ENCODE measurements at places on chromosomes 2 and 18.
A peak's percentile ranks its signal among the peaks of the same experiment; 100 is the strongest.

DNA sequence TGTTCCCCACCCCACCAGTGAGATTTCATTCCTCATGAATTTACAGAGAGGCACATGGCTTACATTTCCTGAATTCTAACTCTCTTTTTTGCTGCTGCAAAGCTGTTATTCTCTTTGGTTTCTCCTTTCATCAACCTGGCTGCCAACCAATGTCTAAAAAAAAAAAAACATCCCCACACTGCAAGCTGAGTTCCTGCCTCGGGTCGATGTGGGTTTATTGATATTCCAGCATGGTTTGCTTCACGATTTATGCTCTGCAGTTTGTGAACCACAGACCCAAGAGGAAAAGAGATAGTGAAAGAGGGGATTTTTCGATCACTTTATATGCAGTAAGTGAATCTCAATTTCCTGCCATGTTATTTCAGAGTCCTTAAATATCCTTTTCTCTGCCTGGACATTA, 363.6 kb downstream of the LPIN1 start:
- DNase-seq, result no peak

DNA sequence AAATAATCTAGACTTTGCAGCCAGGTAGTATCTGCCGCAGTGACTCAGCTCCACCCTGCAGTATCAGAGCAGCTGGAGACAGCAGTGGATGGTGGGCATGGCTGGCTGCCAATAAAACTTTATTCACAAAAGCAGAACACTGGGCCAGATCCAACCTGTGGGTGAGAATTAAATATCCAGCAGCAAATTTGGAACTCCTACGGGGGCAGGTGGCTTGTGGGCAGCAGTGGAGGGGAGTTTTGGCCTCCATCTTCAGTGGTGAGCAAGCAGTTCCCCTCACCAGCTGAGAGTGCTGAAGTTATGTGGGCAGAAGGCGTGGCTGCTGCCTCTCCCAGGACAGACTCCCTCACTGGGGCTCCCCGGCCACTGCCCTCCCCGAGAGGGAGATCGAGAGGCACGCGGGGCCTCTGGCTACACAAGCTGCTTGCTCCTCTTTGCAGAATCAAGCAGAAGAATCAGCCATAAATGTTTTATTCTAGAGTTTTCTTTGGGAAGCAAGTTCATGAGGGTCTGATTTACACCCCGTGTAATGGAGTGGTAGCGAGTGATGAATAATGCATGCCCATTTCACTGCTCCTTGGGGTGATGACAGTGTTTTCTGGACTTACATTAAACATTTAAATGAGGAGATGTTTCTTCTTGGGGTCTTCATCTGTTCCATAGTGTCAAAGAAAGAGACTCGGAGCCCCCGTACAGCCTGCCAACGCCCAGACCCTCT, 204.3 kb downstream of the SEPTIN10 start:
- DNase-seq, result peak; percentile 26

- DNase-seq, result no peak
These were observed 74.5 kb upstream of the RFX8 start for GRCh38 chr2:101549371-101549770.

GRCh38 chr2:161122772-161123530, 37.3 kb upstream of the TANK start:
- peak; percentile 91 for DNase-seq

DNA sequence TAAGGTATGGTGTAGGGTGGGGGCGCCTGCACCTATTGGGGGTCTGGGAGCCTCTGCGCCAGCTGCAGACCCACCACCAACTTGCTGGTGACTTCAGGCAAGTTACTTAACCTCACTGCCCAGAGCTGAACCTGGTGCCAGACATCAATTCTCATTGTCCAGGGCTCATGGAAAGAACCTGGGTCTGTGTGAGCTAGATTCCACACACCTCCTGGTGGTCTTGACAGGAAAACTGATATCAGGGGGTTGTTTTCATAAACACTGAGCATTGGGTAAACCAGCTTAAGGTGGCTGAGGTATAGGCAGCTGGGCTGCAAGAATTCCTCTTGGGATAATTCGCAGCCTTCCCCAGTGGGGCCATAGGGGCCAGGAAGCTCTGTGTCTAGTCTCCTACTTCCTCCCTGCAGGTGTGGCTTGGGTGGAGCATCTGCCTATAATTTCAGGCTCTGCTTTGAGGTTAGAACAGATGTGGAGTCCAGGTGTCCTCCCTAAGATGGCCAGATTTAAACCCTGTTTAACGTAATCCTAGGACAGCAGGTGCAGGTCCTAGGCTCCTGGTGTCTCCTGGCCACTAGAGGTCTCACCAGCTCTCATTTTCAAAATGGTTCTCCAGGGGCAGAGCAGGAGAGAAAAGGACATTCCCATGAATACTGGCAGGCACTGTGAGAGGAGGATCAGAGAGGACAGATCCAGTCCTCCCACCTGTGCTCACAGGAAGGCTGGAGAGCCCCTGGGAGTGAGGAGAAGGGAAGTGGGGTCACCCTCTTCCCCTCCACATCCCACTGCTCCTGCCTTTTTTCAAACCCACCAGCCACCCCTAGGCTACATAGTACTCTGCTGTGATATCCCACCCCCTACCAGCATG, 100.4 kb upstream of the SMAD2 start:
- peak; percentile 73 for DNase-seq

- DNase-seq, result peak; percentile 66
These were observed 265.2 kb downstream of the CCDC85A start for GRCh38 chr2:56449002-56449431.

DNA sequence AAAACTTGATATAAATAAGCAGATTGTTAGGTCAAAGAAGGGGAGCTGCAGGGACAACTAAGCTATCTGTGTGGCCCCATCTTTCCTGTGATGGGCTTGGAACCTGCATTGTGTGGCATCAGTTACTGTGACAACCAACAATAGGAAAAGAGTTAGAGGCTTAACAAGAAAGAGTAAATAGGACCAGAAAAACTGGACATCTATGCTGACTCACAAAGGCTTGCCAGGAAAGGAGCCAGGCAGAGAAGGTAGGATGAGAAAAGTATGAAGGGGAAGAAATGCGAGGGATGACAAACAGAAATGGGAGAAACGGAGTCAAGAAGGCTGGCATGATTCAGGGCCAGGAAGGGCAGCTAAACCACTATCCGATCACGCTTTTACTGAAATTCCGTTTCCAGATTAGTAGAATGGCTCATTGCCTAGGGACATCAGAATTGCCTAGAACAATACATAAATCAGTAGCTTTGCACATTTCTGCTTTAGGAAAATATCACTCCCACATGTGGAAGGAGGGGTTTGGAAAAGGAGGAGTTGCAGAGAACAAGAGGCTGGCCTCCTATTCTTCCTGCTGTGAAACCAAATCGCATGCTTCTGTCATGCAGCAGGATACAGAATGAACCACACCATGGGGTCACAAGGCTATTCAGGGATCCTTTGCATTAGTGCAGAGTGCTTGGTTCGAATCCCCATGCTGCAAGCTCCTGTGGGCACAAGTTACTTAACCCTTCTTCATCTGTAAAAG, 7.3 kb downstream of the PLA2R1 start:
- peak; percentile 54 for DNase-seq

DNA sequence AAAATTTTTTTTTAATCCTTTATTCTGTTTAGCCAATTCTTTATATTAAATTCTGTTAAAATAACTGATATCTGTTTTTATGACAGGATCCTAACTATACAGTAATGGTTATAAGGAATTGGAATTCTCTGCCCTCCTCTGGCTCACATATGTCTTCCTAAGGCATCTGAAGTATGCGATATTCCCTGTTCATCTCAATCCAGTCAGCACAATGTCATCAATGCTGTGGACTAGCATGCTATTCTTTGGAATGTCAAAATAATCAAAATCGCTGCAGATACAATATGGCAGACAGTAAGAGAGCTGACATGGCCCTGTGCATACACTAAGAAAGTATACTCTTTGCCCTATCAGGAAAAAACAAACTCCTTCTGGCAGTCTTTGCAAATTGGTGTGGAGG, 107.6 kb downstream of the AP1S3 start:
- no peak for DNase-seq

GRCh38 chr18:59881728-59882656, 17.8 kb upstream of the PMAIP1 start:
- peak; percentile 47 for DNase-seq

GRCh38 chr18:10702206-10702605, 176.4 kb downstream of the NAPG start:
- DNase-seq, result no peak

DNA sequence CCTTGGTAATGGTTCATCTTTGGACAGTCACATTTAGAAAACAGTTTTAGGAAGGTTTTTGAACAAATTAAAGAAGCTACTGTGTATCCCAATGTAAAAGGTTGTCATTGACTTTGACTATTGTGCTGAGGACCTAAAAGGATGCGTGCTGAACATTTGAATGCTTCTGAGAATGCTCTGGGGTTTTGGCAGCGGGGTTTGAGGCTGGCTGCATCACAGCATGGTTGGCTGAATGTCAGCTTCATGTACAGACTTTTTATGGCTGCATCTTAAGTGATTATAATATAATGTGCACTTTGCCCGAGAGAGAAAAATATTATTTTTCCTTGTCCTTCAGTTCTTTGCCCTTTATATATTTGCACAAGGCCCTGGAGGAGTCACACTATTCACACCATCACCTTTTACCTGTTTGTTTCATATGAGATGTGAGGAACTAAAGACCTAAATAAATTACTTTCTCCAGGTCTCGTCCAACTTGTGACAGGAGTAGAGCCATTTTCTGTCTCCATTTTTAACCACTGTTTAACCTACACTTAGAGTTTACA, 125.9 kb downstream of the CCDC85A start:
- DNase-seq, result no peak

- DNase-seq, result no peak
These were observed 373.7 kb downstream of the SOCS6 start for GRCh38 chr18:70662588-70662987.

DNA sequence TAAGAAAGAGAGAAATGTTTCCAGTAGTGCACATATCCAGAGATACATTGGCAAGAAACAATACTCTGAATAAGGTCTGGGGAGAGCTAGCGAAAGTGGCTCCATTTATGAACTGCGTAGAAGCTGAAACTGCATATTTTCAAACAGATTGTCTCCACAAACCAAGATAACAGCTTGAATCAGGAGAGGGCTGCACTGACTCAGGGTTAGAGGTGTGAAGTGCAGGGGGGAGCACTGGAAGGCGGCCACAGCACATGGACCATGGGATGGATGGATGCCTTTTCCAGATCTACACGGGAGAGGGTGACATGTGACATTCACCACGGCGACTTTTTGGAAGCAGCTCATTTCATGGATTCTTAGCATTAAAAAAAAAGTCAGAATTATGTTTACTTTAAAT, 729.4 kb downstream of the RNF144A start:
- DNase-seq, result no peak

DNA sequence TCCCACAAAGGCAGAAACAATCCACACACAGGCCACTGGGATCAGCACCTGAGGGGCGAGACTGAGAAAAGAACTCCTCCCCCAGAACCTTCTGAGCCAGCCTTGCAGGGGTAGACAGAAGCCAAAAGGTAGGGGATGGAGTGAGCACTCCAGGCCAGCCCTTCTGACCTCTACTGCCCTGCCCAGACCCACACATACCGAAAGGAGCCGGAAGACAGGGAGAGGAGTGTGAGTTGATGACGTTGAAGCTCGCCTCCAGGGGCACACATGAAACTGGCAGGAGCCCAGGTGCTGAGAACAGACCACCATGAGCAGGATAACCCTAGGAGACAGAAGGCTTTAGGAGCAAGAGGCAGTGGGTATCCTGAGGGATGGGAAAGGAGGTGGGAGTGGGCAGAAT, 1.8 kb downstream of the SLC23A3 start:
- no peak for DNase-seq

DNA sequence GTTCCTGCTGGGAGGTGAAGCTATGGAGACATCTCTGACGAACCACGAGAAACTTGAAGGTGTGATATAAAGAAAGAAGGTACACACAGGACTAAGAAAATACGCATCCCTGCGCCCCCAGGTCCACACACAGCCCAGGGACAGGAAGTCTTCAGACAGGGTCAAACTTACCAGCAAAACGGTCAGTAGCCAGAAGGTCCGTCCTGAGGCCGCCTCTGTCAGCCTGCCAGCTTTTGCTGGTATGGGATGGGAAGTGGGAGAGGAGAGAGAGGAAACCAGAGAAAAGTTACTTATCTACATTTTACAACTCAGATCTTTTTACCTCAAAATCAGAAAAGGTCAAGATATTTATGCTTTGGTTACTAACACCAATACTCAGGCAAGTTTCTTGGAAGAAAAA, 47.2 kb downstream of the HDLBP start:
- DNase-seq, result no peak

DNA sequence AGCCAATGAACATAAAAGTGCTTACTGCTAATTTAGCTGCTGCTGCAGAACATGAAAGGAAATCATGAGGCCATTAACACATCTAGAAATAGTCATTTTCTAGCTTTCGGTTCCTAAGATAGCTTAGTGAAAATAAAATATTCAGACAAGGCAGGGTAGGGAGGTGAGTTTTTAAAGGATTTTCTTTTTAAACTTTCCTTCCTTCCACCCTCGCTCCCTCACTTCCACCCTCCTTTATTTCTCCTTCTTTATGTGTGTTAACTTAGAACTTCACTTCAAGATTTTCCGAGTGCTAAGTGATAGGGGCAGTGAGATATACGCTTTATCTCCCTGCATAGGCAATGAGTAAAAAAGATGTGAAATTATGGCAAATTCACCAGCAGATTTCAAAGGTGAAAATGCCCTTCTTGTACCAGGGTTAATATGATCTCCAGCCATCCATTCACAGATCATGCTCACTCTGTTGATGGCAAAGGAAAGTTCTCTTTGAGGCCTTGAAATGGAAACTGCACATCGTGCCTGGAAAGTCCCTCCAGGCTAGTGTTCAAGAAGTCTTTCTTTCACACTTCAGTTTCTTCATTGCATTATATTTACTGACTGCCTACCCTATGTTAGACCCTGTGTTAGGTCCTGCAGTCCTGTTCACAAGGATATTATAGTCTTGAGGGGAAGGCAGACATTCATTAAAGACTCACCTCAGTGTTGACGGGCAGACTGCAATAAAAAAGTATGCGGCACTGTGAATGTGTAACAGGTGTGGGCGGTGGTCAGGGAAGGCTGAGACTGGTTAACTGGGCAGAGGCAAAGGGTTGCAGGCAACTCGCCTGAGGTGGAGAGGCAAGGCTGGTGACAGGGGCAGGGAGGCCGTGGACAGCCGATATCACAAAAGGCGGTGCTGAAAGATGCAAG, 200.8 kb downstream of the PLCL1 start:
- no peak for DNase-seq

GRCh38 chr18:474416-474815, 26.1 kb downstream of the COLEC12 start:
- no peak for DNase-seq

DNA sequence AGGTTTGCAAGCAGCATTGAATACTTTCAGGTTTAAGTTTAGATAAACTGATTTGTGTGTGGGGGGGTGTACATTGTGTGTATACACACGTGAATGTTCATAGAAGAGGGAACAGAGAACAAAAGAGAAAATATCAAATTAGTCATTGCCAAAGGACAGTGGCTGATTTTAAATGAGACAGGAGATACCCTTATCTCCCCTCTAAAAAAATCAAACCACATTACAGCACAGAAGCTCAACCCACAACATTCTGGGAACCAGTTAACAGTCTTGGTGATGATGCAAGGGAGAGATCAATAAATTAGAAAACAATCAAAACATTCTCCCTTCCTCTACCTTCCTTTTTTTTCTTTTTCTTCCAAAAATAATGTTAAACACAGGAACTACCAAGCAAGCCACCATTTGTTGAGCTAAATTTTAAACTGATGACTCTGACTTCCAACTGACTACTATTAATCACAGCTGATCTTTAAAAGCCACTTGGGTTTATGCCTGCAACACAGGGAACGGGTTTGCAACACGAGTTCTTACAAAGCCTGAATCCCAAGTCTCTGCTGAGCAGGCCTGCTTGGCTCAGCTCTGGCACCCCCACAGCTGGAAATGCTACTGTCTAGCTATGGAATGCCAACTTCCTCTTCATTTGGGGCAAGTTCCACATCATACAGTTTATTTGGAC, 119.2 kb upstream of the ACVR1C start:
- peak; percentile 60 for DNase-seq

Measured in epithelial cell of esophagus (primary cell).